ENCODE measurements at places on chromosomes 2 and 18. TPM values are rescaled to one million over a fixed set of nuclear protein-coding genes. Genes with fewer than 3 reads are reported as not detected.

DSC2 gene
- 48.3 TPM for polyA plus RNA-seq

HOXD1 gene
- polyA plus RNA-seq: 10.1 TPM

GALNT14 gene
- polyA plus RNA-seq: 47.6 TPM

DNA sequence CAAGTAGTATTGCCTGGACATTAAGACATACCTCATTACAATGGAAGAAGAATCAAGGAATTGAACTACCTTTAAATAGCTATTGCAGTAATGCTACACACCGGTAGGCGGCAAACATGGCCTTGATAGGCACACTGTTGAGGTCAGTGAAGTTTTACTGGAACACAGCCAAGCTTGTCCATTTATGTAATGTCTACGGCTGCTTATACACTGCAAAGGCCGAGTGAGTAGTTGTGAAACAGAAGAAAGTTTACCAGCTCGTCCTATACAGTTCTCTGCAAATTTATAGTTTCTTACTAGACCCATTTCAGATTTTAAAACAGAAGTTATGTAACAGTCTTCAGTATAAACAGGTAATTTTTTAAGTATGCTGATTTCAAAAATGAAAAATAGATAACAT, 38.8 kb downstream of the PPP4R1 start:
- peak; percentile 87 for DNase-seq

GRCh38 chr2:164746713-164747112, 94.9 kb downstream of the COBLL1 start:
- no peak for DNase-seq

GRCh38 chr2:12543978-12544558, 172.7 kb upstream of the TRIB2 start:
- peak; percentile 52 for DNase-seq

- no peak for DNase-seq
These were observed 16.4 kb upstream of the ARMC9 start for GRCh38 chr2:231181860-231182512.
